CD14-positive monocyte (primary cell): ENCODE measurements at places on chromosomes 12 and 14.

DNA sequence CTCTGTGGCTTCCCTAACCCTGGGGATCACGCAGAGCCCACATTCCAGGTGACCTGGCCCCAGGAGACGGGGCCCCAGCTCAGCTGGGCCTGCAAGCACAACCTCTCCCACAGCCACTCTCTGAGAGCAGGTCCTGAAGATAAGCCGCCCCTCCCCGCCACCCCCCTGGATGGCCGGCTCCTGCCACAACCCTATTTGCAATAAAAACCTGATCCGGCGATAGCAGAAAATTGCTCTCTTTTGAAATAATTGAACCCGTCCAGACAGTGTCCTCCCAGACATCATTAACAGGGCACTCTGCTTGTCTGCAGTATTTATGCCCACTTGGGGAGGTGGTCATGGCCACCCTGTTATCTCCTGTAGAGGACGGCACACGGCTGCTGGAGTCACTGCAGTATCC lies 5.0 kb downstream of the C14orf180 start:
- DNase-seq = no peak

GRCh38 chr12:6975297-6976032 lies 4.8 kb downstream of the EMG1 start:
- no peak for DNase-seq

DNA sequence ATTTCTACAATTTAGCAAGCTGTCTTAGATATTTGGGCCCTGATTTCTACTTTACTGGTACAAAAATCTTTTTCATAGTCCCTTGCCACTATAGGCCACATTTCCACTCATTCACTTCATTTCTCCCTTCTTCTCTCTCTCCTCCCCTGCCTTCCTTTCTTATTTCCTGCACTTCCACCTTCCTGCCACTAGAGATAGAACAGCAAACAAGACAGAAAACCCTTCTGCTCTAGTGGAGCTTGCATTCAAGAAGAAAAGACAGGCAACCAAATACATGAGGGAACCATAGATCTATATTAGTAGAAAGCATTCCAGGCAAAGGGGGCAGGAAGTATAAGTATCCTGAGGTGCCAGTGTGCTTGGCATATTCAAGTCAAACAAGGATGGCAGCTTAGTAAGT lies 623.5 kb downstream of the FLRT2 start:
- no peak for DNase-seq

DNA sequence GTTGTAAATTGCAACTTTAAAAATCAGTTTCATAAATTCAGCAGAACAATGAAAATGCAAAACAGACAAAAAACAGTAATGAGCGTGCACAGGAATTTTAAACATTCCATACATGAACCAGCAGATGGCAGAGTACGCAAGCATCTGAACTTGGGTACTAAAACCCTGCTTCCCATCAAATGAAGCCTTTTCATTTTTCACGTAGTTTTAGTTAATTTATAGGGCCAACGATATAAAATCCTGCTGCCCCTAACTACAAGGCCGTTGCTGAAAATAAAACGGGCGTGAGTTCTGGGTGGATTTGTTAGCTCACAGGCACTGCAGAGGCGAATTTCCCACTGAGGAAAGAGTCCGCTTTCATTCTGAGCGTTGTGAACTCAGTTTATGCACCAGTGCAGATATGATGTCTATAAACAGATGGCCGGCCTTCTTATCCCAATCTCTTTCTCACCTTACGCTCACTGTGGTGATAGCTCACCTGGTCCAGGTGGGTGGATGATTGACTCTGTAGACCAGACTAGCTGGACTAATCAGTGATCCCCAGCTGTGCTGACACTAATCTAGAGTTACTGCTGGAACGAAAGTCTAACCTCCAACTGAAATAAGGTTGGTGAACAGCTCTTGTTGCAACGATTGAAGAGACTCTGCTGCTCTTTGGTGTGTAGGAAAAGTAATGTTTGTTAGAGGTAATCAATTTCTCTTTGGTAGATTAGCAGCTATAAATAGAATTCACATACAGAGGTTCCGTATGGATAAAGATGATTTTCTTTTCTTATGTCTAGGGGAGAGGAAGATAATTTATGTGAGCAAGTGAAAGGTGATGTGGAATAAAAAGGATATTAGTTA lies 89.2 kb downstream of the PDZRN4 start:
- DNase-seq = peak; percentile 15

- DNase-seq = no peak
Measured at GRCh38 chr12:28941248-28941647, 207.8 kb upstream of the FAR2 start.

DNA sequence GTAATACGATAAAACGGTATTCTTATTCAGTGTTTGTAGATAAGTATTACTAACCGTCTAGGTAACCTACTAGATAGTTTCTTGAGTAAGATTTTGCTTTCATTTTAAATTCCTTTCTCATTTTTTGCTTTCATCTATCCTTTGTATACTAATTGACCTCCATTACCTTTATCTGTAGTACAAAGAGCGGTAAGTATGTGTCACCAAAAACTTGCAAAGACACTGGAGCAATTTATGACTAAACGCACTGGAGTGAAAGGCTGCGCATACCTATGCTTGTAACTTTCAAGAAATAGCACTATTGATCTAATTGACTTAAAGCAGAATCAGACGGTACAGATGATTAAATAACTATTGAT lies 1.7 kb downstream of the ARHGAP5 start:
- no peak for DNase-seq

DNA sequence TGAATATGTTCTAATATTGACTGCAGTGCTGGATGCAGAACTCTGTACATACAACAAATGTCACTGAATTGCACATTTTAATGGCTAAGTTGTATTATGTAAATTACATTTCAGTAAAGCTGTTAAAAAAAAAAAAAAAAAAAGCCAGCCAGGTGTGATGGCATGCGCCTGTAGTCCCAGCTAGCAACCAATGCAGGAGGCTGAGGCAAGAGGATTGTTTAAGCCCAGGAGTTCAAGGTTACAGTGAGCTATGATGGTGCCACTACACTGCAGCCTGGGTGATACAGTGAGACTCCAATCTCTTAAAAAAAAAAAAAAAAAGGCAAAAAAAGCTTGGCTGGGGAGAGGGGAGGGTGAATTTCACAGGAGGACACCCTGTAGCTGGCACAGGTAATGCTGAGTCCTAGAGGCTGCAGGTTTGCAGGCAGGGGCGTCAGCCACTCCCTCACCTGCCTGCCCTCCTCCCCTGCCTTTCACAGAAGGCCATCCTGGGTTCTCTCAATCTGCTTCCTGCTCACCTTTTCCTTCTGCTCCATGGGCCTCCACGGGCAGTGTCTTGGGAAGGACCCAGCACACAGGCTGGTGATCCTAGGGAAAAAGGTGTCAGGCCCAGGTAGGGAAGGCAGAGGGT lies 40.7 kb downstream of the TESC start:
- DNase-seq = no peak

DNA sequence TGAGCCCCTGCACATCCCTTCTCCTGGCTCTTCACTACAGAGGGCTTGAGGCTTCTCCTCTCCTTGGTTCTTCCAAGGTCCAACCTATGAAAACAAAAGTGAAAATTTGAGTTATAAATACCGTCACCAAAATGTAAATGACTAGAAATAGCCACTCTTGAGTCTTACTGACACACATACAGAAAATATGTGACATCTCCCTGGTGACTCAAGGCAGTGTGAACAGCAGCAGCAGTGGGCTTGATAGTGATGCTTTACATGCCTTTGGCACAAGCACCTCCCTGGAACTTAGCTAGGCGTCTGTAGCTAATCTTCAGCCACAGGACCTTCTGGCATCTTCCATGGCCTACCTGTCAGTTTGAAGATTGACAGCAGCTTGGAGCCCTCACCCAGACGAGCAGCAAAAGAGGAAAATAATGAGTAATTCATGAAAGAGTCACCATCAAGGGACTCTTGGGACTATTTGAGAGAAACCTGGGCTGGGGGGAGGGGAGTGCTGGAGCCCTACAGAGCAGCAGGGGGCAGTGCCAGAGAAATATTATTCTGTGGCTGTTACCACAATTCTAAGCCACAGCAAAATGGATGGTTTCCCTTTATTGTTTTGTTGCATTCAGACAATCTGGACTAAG lies 158.0 kb downstream of the KCNK10 start:
- DNase-seq = no peak

DNA sequence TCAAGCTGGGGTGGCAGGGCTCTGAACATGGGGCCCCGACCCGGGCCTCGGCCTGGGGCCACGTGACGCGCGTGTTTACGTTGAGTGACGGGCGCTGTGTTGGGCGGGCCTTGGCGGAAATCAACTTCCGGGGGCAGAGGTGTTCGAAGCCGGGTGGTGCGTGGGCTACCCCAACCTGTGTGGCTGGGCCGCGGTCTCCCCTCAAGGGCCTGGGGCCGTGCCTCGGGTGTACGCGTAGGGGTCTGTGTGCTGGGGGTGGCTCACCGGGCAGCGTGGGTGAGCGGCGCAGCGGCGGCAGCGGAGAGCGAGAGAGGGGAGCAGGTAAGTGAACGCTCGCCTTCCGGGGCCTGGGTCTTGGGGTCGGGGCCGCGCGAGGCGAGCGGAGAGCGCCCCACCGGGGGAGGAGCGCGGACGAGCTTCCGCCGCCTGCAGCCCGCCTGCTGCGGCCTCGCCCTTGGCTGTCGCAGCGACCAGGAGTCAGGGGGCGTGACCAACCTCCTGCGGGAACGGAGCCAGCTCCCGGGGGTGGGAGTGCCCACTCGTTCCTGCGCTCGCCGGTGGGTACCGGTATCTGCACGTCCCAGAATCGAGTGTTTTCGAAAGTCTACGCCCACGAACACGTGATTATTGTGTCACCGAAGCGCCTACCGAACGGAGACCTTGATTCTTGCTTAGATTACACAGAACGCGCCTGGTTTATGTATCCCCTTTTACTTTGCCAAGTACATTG lies at the start of gene CCDC91:
Gene CCDC91 (plus strand): TSS at position 136 of the 730 bp plus-strand sequence. CDS start 66,760 bp downstream, outside the sequence.
- DNase-seq = peak; percentile 76

DNA sequence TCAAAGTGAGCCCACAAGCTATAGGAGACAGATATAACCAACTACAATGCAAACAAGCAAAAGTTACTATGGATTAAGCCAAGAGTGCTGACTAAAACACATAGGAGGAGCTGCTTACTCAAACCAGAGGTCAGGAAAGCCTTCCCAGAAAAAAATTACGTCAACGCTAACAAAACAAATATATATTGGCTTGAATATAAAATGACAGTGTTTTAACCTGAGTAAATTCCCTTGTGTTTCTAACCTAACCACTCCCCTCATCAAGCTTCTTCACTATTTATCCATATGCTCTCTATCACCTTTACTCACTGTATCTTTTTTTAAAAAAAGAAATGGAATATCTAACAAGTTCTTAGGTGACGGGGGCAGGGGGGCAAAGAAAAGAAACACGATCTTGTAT lies 115.9 kb downstream of the MED13L start:
- DNase-seq = no peak

GRCh38 chr12:129966146-129966995 lies 62.5 kb upstream of the TMEM132D start:
- DNase-seq = no peak

DNA sequence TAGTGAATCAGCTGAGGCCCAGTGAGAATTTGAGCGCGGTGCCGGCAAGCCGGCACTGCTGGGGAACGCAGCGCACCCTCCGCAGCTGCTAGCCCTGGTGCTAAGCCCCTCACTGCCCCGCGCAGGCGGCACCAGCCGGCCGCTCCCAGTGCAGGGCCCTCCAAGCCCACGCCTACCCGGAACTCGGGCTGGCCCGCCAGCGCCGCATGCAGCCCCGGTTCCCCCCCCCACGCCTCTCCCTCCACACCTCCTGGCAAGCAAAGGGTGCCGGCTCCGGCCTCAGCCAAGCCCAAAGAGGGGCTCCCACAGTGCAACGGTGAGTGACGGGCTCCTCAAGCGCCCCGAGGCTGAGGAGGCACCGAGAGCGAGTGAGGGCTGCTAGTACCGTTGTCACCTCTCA lies 54.5 kb upstream of the VASH1 start:
- no peak for DNase-seq

DNA sequence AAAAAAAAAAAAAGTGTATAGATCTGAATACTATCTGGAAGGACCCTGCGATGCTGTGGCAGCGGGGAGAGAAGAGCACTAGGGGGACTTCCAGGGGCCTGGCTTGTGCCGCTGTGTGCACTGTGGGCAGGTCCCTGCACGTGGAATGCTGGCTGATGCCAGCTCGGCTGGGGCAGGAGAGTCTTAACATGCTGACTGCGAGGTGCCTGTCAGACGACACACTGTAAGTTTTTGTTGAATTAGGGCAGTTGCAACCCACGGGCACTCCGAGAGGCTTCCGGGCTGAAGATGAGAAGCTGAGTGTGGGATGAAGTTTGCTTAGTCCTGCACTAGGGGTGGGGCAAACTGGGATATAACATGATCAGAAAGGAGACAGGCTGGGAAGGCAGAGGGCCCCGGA lies 10.7 kb downstream of the GLT1D1 start:
- no peak for DNase-seq

DNA sequence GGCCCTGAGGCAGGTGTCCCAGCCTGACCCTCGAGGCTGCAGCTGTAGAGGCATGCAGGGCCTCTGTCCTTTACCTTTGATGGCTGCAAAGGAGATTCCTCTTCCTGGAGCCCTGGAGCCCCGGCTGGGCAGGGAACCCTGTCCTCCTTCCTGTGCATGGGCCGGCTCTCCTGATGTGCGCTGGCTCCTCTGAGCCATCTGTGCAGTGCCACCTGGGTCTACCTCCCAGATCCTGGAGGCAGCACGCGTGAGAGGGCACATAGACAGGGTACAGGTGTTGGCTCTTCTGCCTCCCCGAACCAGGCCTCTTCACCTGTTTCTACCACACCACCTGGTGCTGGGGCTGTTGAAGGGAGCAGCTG lies 115.1 kb downstream of the BEGAIN start:
- DNase-seq = no peak

GRCh38 chr12:90575995-90576394 lies 379.0 kb downstream of the CCER1 start:
- no peak for DNase-seq

- peak; percentile 11 for DNase-seq
Measured at GRCh38 chr12:19382111-19382526, 57.2 kb upstream of the AEBP2 start.

DNA sequence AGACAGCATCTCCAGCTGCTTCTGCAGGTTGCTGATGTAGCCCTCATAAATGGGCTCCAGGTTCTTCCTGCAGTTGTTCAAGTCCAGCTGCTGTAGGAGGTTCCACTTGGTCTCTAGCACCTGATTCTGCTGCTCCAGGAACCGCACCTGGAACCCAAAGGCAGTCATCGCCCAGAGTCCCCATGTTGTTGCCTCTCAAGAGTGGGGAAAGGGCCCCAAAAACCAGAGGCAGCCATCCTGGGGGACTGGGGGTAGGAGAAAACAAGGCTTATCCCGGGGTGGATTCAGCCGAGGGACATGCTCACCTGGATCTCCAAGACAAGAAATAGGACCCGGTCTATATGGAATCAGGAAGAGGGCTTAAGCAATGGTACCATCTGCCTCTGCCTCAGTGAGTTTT lies 2.3 kb downstream of the KRT72 start:
- DNase-seq = no peak
